ENCODE measurements at places on chromosomes 3 and 15.

GRCh38 chr15:63251701-63252100, 25.7 kb upstream of the APH1B start:
- no peak for DNase-seq

DNA sequence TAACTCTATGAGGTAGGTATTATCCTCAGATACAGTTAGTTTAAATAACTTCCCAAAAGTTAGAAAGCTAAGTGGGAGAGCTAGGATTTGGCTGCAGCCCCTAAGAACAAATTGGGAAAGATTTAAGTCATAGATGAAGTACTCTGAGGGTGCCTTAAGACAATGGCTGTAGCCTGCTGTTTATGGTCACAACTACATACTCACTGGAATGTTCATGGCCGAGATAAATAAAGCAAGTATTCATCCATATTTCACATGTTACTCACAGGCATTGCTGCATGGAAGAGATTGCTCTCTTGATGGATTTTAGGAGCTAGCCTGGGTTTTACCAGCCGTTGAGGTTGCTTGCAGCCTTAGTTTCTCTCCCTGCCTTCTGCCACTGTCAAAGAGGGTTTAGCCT, 145.0 kb downstream of the CMSS1 start:
- DNase-seq = no peak

DNA sequence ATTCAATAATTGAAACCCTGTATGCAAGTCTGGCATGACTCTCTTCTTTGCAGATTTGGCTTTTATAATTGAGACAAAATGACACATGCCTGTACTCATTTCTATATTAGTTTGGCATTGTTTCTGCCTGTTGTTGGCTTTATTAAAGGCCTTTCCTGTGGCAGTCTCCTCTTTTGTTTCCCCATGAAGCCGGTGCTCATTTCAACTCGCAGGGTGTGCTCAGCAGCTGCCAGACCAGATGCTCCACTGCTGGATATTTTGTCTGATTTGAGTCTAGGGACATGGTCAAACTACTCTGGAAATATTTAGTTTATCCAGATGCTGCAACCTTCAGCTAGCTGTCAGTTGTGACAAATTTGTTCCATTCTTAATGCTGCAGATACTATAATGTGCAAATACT, 445.3 kb downstream of the NAALADL2 start:
- DNase-seq = no peak

DNA sequence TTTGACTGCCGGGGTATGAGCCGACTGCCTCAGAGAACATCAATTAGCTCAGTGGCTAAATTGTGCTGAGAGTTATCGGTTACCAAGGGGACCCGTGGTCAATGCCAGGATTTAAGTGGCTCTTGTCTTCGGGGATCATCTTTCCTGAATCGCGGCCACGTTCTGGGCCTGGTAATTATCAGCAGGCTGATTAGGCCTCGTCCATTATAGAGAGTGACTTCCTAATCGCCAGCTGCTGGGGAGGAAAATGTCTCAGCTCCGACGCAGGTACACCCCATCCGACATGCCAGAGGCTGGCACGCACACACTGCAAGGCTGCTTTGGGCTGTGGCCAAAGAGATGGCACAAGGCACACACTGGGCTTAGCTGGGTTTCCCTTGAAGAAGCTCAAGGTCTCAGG, 10.6 kb downstream of the TRH start:
- DNase-seq = no peak

DNA sequence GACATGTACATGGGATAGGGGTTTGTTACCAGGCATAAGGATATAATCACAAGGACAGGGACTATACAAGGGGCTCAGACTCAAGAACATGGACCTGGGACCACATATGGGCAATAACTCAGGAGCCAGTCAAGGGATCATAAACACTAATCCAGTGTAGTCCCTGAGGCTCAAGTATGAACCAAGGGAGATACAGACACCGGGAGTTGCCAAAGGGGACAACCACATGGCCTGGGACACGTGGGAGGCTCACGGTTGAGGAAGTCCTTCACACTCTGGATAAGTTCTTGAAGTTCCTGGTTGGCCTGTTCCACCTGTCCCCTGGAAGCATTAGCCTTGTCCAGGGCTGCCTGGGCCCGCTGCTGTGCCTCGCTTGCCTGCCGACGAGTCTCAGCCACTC, 1.8 kb upstream of the USP19 start:
- no peak for DNase-seq

Data from activated gamma-delta T cell treated with Interleukin-2 at 50 U/mL for 16 hours (primary cell).